H4 (cell line): ENCODE measurements at places on chromosomes 6 and 20. TPM values are rescaled to one million over a fixed set of nuclear protein-coding genes. Genes with fewer than 3 reads are reported as not detected.

GRCh38 chr6:7332090-7332745, 19.2 kb upstream of the SSR1 start:
- DNase-seq, result no peak

- DNase-seq, result no peak
Observed at GRCh38 chr20:32971703-32972161, 32.5 kb downstream of the SUN5 start.

The CDSN gene
- total RNA-seq, result not detected in 2 replicates

DNA sequence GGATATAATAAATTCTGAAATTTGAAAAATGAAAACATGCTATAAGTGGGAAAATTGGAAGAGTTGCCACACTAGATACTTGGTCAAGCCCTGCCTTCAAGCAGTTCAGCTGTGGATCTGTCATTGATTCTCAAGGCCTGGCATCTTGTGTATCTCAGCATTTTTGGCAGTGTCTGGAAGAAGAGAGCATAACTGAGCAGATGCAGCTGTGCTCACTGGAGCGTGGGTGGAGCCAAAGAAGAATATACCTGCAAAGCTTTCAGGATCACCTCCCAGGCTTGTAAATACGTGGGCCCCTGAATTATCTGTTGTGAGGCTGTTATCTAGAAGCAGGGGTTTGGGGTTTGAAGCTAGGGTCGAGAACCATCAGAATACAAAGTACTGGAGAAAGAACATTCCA, 31.3 kb upstream of the CHD6 start:
- DNase-seq, result no peak

The SLC32A1 gene
- not detected in 2 replicates for total RNA-seq

GRCh38 chr6:133235221-133235620, 5.9 kb upstream of the EYA4 start:
- no peak for DNase-seq

DNA sequence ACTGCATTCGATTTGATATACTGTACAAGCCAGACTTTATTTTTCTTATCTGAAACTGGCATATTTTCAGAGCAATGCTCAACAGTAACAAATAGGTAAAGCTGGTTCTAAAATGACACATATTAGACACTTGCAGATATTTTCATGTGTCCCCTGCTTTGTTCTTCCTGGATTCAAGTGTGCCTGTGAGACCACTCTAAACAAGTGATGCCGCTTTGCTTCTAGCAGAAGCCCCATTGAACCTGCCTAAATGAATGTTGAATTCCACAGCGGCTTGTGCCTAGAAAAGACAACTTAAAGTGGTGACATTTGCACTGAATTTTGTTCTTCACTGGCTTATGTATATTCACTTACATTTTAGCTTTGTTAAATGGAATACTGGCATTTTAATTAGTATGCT, 115.7 kb downstream of the AKAP7 start:
- DNase-seq, result no peak

DNA sequence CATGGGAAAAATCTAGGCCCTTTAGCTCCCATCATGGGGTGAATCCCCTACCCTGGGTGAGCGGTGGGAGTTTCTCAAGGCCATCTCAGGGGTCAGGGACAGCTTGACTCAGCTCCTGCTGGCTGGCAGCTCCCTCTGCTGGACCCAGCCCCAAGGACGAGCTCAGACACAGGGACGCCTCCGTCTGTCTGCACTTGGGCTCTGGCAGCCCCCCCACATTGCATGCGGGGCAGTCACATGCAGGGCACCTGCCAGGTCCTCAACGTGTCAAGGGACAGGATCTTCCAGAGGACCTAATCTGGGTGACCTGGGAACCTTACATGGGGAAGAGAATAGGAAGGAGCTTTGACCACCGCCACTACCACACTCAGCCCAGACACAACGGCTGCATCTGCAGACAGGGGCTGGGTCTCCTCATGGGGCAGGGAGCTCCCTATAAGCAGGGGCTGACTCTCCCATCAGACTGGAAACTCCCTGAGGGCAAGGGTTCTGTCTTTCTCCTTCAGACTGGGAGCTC, 173.4 kb downstream of the MRPL14 start:
- DNase-seq, result no peak

GRCh38 chr6:150068720-150069648, at the start of gene ULBP3:
TSS of gene ULBP3 (minus strand) at chr6:150069121. CDS start at chr6:150069066, 55 bp downstream.
- DNase-seq, result peak; percentile 88
